NCI-H1417 treated with DMSO at 0.1 percent for 48 hours (cell line): ENCODE measurements at places on chromosomes 3 and 15.

GRCh38 chr3:102238362-102238761 lies 196.5 kb upstream of the ZPLD1 start:
- DNase-seq = no peak

DNA sequence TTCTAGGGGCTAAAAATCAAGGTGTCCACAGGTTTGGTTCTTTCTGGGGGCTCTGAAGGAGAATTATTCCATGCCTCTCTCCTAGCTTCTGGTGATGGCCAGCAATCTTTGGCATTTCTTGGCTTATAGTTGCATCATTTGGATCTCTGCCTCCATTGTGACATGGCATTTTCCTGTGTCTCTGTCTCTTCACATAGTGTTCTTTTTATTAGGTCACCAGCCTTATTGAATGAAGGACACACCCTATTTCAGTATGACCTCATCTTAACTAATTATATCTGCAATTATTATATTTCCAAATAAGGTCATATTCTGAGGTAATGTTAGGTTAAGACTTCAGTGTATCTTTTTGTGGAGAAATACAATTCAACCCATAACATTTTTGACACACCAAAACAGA lies 3.2 kb upstream of the GBE1 start:
- no peak for DNase-seq

DNA sequence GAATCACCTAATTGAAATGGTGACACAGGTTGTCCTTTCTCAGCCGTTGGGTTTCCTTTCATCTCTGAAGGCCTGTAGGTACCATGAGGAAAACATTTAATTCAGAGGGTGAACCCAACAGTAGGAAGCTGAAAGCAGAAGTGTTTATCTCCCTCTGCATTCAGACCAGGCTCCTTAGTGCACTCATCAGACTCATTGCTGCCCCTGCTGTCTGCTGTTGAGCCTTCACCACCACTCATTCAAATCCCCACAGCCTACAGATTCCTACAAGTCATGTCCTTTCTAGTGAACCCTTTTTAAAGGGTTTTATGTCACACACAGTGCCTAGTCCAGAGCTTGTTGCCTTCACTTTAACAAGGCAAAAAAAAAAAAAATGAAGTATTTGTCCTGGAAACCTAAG lies 13.4 kb downstream of the WDR48 start:
- DNase-seq = no peak

- DNase-seq = no peak
Measured at GRCh38 chr15:44394062-44394461, 33.4 kb upstream of the CTDSPL2 start.

- no peak for DNase-seq
Measured at GRCh38 chr3:123157598-123158287, 44.0 kb upstream of the SEC22A start.

- no peak for DNase-seq
Measured at GRCh38 chr3:15403495-15403894, 23.8 kb downstream of the METTL6 start.

- no peak for DNase-seq
Measured at GRCh38 chr15:67946701-67947100, 106.9 kb upstream of the RNU6-1 start.

DNA sequence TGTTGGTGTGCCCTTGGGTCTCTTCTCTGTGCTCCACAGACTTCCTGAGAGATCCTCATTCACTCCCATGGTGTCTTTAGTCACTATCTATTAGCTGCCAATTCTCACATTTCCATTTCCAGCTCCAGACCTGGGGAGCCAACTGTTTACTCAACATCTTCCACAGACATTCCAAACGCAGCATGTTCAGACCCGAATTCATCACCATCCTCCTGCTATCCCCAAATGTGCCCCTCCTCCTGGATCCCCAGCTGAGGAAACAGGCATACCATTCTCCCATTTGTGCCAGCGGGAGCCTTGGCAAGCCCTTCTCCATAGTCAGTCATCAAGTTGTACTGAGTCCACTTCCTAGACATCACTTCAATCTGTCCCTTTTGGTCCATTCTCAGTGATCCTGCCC lies 67.1 kb downstream of the TAMM41 start:
- DNase-seq = no peak

DNA sequence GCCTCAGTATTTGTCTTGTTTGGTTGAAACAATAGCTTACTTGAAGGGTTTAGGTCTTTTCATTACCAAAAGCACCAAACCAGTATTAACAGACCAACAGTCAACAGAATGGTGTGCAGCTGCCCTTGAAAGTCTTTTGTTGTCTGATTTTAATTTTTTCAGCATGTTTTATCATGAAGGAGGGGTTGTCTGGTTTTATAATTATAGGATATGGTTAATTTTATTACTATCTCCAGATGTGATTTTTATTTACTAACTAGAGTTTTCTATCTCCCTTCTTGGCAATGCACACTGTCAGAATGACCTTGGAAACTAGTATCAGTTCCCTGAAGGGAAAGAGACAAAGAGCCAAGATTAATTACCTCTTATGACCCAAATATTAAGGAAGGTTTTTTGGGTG lies 9.2 kb upstream of the CD200R1L start:
- no peak for DNase-seq

DNA sequence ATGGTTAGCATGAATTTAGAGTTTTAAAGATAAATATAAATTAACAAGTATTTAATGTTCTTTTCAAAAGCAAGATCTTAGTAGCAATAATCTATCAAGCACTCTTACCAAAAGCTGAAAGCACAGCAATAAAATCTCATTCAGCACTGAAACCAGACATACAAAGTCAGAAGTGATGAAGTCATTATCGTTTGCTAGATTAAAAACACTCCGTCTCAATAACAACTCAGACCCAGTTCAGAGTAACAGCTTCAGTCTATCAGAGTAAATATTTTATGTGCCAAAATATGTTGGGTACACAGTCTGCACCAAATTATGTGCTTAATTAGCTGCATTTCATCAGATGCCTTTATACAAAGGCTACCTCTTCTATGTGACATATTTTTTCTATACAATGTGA lies 41.6 kb downstream of the CPA3 start:
- no peak for DNase-seq

GRCh38 chr3:17059989-17060550 lies 175.3 kb downstream of the PLCL2 start:
- DNase-seq = no peak

GRCh38 chr3:66638717-66639116 lies 137.9 kb upstream of the LRIG1 start:
- no peak for DNase-seq

- DNase-seq = no peak
Measured at GRCh38 chr3:137906985-137907649, 102.8 kb upstream of the CLDN18 start.

DNA sequence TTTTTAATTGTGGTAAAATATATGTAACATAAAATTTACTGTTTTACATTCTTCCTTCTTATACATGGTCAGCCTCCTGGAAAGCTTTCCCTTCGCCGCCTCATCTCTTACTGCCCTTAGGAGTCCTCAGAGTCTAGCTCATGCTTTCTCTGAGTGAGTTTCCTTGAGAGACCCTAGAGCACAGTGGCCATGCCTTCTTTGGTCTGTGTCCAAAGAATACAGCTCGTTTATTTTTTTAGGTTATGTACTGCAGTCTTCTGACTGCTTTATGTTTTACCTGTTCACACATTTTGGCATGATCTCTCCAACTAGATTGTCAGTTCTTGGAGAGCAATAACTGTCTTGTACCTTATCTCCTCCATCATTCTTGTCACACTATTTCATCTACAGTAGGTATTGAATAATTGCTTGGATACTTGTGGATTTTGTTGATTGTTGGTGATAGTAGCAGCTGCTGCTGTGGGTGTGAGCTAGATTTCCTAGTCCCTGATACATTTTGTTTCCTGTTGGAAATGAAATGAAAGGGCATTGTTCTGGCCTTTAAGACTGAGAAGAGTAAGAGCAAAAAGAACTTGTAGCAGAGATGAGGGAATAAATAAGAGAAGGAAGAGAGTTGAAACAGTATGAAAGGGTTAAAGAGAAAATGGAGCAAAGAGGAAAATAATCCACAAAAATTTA lies 10.9 kb downstream of the ARIH2 start:
- no peak for DNase-seq

GRCh38 chr15:71149646-71150557 lies 34.6 kb downstream of the THSD4 start:
- DNase-seq = no peak

DNA sequence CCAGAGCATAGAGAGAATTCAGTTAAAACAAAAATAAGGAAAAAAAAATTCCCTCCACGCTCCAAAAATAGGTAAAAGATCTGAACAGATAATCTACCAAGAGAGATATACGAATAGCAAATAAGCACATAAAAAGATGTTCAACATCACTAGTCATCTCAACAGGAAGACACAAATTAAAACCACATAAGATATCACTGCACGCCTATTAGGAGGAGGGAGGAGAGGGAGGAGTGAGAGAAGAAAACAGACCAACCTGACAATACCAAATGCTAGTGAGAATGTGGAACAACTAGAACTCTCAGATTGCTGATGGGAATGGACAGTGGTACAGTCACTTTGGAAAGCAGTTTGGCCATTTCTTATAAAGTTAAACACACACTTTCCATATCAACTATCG lies 212.5 kb downstream of the FMN1 start:
- no peak for DNase-seq

DNA sequence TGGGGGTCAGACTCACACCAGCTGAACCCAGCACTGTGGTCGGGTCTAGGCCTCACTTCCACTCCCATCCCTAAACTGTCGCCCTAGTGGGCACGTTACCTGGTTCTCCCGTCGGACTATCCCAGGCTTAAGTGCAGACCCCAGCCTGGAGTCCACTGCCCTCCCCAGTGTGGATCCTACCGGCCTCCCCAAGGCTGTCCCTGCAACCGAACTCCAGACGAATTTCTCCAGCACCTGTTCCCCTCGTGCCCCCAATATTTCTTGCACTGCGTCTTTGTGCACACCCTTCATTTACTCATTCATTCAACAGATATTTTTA lies 26.5 kb downstream of the SLC41A3 start:
- DNase-seq = no peak
